NCI-H510A treated with DMSO at 0.1 percent for 48 hours (cell line): ENCODE measurements at places on chromosomes 1 and 21.

DNA sequence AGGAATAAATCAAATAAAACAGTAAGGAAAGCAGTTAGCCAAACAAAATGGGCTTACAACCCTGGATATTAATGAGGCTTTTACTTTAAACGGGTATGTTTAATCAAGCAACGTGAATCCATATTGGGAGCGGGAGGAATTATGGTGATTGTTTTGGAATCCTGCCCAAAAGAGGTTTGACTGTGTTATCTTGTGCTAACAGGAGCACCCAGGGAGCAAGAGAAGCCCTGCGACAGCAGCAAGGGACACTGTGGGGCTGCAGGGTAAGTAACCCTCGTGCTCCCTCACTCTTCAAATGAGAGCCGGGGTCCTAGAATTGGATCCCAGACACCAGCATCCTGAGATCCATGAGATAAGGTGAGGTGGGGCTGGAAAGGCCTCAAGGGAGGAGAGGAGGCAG, 72.6 kb upstream of the PGBD5 start:
- no peak for DNase-seq

DNA sequence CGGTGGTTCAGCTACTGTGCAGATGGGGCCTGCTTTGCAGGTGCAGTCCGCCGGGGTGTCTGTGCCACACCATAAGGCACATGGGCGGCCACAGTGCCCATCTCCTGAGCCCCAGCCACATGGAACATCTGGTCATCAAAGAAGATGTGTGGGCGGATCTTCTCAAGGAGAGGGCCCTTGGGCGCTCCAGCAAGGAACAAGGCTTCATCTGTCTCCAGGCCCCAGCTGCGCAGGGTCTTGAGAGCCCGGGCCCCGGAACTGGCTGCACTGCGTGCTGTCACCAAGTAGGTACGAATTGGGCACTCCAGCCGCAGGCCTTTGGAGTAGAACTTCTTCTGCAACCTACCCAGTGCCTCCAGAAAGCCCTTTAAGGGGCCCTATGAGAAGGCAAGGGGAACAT, 12.8 kb downstream of the NT5C1A start:
- DNase-seq: no peak

- DNase-seq: no peak
These were observed 18.2 kb downstream of the CRYZ start for GRCh38 chr1:74714429-74715235.

DNA sequence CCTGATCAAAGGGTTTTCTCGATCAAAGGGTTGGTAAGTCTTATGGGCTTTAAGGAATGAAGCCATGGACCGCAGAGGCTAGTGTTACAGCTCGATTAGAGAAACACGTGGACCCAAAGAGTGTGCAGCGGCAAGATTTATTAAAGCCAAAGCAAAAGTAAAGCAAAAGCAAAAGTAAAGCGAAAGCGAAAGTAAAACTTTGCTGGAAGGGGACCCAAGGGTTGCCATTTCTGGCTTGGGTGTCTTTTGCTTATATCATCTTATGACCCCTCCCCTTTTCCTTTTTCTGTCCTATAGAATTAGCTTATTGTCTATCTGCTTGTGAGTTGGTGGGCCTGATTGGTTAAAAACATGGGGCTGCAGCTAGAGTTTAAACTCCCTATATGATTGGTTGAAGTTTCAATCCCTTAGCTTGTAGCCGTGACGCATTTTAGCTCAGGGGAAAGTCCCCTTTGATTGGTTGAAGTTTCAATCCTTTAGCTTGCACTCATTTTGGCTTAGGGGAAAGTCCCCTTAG, 957.0 kb downstream of the AMY1C start:
- no peak for DNase-seq

GRCh38 chr21:16872616-16873015, 640.2 kb upstream of the CXADR start:
- DNase-seq: no peak
